Nephron progenitor cell (in vitro differentiated cells): ENCODE measurements at places on chromosomes 13 and 19.
A peak's percentile ranks its signal among the peaks of the same experiment; 100 is the strongest.

DNA sequence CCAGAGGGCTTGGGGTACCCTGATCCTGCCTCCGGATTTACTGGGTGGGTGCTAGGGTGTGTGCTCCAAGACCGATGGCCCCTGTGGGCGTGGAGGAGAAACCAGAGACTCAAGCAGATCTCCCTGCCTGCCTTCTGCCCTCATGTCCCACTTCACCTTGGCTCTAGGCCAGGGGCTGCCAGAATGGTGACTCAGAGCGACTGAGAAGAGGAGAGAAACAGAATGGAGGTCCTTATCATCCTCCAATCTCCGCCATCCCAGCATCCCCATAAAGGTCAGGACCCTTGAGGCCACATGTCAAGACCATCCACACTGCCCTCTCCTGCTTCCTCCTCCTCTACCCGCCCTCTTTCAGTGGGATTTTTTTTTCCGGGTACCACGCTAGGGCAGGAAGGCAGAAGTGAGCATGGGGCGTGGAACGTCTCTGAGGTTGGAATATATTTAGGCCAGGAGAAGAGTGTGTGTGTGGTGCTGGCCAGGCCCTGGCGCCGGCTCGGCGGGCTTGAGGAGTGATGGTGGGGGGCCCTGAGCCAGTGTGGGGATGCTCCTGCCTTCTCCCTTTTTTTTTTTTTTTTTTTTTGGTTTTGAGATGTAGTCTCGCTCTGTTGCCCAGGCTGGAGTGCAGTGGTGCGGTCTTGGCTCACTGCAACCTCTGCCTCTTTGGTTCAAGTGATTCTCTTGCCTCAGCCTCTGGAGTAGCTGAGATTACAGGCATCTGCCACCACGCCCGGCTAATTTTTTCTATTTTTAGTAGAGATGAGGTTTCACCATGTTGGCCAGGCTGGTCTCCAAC is 22.3 kb downstream of the IER2 start:
- H3K4me3 ChIP-seq = no peak overlapping the region
- no peak for DNase-seq

DNA sequence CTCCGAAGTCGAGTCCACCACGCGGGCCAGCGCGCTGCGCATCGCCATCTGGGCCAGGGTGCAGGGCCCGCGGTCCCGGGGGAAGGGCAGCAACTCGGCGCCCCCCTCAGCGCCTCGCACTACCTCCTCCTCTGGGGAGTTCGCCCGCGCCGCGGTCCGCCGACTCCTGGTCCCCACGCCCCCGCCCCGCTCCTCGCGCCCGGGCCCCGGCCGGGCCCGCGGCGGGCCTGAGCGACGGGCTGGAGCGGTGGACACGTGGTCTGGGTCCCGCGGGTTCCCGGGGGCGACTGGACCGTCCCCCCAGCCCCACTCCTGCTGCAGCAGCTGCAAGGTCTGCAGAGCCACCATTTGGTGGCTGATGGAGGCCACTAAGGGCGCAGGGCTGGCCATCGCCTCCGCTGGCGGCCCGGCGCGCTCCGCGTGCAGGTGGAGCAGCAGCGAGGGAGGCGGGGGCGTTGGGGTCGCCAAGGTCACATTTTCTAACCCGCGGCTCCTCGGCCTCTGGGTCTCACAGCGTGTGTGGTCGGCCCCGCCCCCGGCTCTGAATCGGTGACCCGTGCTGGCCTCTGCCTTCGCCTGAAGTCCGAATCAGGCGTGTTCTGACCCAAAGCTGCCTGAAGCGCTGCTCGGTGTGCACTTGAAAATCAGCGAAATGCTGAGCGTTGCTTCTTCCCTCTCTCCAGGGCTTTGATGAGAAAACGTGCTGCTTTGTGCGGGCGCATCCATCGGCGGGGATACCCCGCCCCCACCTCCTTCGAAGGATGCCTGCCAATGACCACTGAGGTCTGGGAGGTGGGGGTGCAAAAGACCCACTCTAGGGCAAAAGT is at the start of gene DLEU7:
TSS of gene DLEU7 (minus strand) at position 436 of the 827 bp plus-strand sequence. CDS start at position 390, 46 bp downstream.
- peaks cover 6% of the 10 kb centered on the region for H3K36me3 ChIP-seq
- H3K27me3 ChIP-seq = peaks cover 27% of the 10 kb centered on the region
- peak; percentile 90 for DNase-seq
- H3K4me1 ChIP-seq = peaks cover 59% of the 10 kb centered on the region
- peak within 1 kb of the TSS; percentile 54 for H3K27ac ChIP-seq

- peak overlapping the region; percentile 80 for H3K27ac ChIP-seq
- peaks cover 52% of the 10 kb centered on the region for H3K36me3 ChIP-seq
- H3K4me1 ChIP-seq = no peaks in the 10 kb centered on the region
- no peaks in the 10 kb centered on the region for H3K27me3 ChIP-seq
- no peak for DNase-seq
Observed at GRCh38 chr19:42200116-42200715, 17.3 kb downstream of the DEDD2 start.

DNA sequence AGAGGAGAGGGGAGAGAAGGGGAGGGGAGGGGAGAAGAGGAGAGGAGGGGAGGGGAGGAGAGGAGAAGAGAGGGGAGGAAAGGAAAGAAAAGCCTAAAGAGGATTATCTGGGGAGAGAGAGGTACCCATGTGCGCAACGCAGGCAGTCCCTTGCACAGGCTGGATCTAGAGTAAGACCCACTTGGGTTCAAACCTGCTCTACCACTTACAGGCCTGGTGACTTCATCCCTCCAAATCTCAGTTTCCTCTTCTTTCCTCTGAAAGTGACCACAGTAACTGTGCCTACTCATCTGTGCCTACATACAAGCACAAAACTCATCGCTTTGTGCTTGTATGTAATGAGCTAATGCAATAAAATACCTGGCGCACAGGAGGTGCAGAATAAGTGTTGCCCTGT is 732 bp upstream of the MAP1S start:
- no peak for DNase-seq
- H3K4me1 ChIP-seq = peaks cover 31% of the 10 kb centered on the region
- peaks cover 11% of the 10 kb centered on the region for H3K27me3 ChIP-seq
- H3K36me3 ChIP-seq = peaks cover 8% of the 10 kb centered on the region
- H3K4me3 ChIP-seq = peak overlapping the region; percentile 89
- no peak overlapping the region for H3K27ac ChIP-seq

DNA sequence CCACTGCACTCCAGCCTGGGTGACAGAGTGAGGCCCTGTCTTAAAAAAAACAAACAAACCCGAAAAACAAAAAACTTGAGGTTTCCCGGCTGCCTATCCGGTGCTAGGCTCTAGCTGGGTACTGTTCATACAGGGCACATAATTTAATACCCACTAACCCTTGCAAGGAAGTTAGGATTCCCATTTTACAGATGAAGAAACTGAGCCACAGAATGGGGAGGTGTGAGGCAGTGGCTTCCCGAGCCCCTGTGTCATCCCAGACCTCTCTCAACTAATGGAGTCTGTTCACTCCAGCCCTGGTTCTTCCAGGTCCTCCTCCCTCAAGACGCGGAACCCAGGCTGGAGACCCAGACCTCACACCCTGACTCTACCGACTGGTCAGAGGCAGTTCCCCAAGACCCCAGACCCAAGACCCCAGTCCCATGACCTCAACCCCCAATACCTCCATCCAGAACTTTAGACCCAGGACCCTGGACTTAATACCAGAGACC is 576 bp downstream of the APBA3 start:
- peaks cover 1% of the 10 kb centered on the region for H3K36me3 ChIP-seq
- H3K27me3 ChIP-seq = no peaks in the 10 kb centered on the region
- no peak for DNase-seq

GRCh38 chr13:112998521-112999280 is 29.7 kb downstream of the MCF2L start:
- DNase-seq = no peak
- peak overlapping the region; percentile 39 for H3K27ac ChIP-seq
- H3K4me3 ChIP-seq = no peak overlapping the region
- peaks cover 65% of the 10 kb centered on the region for H3K4me1 ChIP-seq

DNA sequence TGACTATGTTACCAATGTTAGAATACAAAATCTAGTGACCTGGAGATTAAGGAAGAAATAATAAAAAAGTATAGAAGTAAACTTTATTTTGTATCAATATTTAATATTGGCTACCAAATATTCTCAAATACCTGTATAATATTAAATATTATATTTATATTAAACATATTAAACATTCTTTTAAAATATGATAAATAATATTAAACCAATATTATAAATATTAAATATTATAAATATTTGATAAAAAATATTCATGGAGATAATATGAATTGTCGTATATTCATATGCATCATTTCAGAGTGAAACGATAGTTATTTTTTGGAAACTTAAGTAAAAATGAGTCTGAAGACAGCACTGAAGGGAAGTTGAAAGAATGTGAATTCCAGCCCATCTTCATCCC is 571.2 kb upstream of the KLF12 start:
- no peak overlapping the region for H3K27ac ChIP-seq
- H3K4me3 ChIP-seq = no peak overlapping the region
- no peaks in the 10 kb centered on the region for H3K27me3 ChIP-seq
- peaks cover 23% of the 10 kb centered on the region for H3K4me1 ChIP-seq
- no peaks in the 10 kb centered on the region for H3K36me3 ChIP-seq

DNA sequence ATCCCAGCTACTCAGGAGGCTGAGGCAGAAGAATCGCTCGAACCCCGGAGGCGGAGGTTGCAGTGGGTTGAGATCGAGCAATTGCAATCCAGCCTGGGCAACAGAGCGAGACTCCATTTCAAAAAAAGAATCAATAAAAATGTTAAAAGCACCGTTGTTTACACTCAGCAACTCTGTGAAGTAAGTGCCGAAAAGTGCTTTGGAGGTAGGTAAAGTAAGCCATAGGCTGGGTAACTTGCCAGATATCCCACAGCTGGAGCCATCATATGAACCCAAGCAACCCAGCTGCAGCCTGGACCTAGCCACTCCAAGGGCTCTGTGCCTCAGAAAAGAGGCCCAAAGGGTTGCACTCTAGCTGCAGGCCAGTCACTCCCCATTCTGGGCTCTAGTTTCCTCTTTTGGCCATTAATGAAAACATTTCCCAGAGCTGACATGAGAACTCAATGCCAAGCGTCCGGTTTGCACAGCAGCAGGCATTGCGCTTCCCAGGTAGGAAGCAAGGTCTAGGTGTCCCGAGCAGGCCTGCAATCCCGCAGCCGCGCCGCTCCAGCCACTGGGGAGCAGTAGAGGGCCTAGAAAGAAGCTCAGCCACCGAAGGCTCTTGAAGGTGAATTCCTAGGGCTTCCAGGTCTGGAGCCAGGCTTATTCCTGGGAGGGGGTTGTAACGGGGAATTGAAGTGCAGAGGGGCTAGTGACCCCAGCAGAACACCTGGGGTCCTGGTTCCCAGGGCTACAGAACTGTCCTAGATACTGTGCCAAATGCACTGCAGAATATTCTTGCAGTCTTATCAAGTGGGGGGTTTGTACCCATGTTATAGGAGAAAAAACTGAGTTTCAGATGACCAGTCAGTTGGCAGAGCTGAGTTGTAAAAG is 4.1 kb upstream of the CD79A start:
- peaks cover 18% of the 10 kb centered on the region for H3K27me3 ChIP-seq
- H3K36me3 ChIP-seq = peaks cover 26% of the 10 kb centered on the region
- H3K27ac ChIP-seq = peak overlapping the region; percentile 66
- no peak overlapping the region for H3K4me3 ChIP-seq
- peaks cover 25% of the 10 kb centered on the region for H3K4me1 ChIP-seq

- H3K36me3 ChIP-seq = no peaks in the 10 kb centered on the region
- H3K4me1 ChIP-seq = peaks cover 15% of the 10 kb centered on the region
- no peaks in the 10 kb centered on the region for H3K27me3 ChIP-seq
- DNase-seq = no peak
- H3K27ac ChIP-seq = peak overlapping the region; percentile 58
Observed at GRCh38 chr13:59274958-59275727, 888.6 kb downstream of the DIAPH3 start.

GRCh38 chr13:45949161-45949560 is 97.6 kb upstream of the SIAH3 start:
- peaks cover 13% of the 10 kb centered on the region for H3K36me3 ChIP-seq
- H3K4me1 ChIP-seq = no peaks in the 10 kb centered on the region
- no peaks in the 10 kb centered on the region for H3K27me3 ChIP-seq
- H3K27ac ChIP-seq = no peak overlapping the region

DNA sequence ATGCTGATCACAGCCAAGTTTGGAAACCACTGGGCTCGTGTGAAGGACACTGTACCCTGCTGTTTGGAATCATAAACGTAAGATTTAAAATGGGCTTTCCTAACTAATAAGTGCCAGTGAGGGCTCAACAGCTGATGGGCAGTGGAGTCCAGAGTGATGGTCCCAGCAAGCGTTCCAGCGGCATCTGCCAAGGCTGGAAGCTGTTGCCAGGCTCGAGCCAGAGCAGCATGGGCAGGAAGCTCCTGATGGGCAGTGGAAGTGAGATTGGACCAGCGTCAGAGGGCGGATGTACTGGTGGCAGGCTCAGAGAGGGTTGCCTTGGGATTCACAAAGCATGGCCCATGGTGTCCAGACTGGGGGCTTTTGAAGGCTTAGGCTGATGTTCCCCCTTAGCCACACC is 30.2 kb downstream of the COL4A2 start:
- H3K4me1 ChIP-seq = peaks cover 69% of the 10 kb centered on the region
- H3K27ac ChIP-seq = no peak overlapping the region
- H3K4me3 ChIP-seq = no peak overlapping the region
- H3K27me3 ChIP-seq = no peaks in the 10 kb centered on the region
- H3K36me3 ChIP-seq = peaks cover 34% of the 10 kb centered on the region

GRCh38 chr13:111411151-111411858 is 90.9 kb downstream of the TEX29 start:
- no peaks in the 10 kb centered on the region for H3K36me3 ChIP-seq
- peaks cover 34% of the 10 kb centered on the region for H3K27me3 ChIP-seq
- H3K4me1 ChIP-seq = peaks cover 17% of the 10 kb centered on the region
- DNase-seq = no peak
- H3K4me3 ChIP-seq = no peak overlapping the region
- no peak overlapping the region for H3K27ac ChIP-seq

- H3K27ac ChIP-seq = no peak overlapping the region
- peaks cover 97% of the 10 kb centered on the region for H3K27me3 ChIP-seq
- no peak for DNase-seq
- H3K4me3 ChIP-seq = no peak overlapping the region
Observed at GRCh38 chr19:13001502-13002165, 6.4 kb downstream of the NFIX start.

GRCh38 chr13:19960653-19960976 is 2.1 kb downstream of the ZMYM2 start:
- H3K27me3 ChIP-seq = no peaks in the 10 kb centered on the region
- H3K27ac ChIP-seq = no peak overlapping the region
- DNase-seq = no peak
- H3K4me1 ChIP-seq = peaks cover 21% of the 10 kb centered on the region

- peak overlapping the region; percentile 5 for H3K4me3 ChIP-seq
- H3K4me1 ChIP-seq = peaks cover 33% of the 10 kb centered on the region
- H3K27ac ChIP-seq = peak overlapping the region; percentile 16
- no peaks in the 10 kb centered on the region for H3K36me3 ChIP-seq
Observed at GRCh38 chr19:2376784-2377519, 16.9 kb downstream of the TMPRSS9 start.

- peaks cover 23% of the 10 kb centered on the region for H3K4me1 ChIP-seq
- no peak overlapping the region for H3K4me3 ChIP-seq
- no peak for DNase-seq
- H3K27ac ChIP-seq = no peak overlapping the region
- peaks cover 5% of the 10 kb centered on the region for H3K27me3 ChIP-seq
Observed at GRCh38 chr13:50707628-50708027, 135.9 kb downstream of the DLEU7 start.

DNA sequence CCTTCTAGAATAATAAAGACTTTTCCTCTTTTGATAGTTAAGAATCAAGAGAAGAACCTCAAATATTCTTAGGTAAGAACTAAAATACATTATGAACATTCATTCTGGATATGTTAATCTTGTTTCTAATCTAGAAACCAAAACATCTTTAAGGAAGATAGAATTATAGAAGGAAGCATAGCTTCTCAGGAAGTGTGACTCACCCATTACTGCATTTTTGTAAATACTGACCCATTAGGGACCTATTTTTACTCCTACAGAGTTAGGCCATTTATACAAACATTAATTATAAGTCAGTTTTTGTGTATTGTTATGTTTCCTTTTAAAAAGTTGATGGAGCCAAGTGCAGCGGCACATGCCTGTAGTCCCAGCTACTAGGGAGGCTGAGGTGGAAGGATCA is 147.1 kb downstream of the NUFIP1 start:
- no peak overlapping the region for H3K27ac ChIP-seq
- H3K27me3 ChIP-seq = peaks cover 3% of the 10 kb centered on the region
- no peaks in the 10 kb centered on the region for H3K36me3 ChIP-seq
- H3K4me1 ChIP-seq = no peaks in the 10 kb centered on the region
- DNase-seq = no peak
